ENCODE measurements at places on chromosomes 3 and 15.
A peak's percentile ranks its signal among the peaks of the same experiment; 100 is the strongest.

DNA sequence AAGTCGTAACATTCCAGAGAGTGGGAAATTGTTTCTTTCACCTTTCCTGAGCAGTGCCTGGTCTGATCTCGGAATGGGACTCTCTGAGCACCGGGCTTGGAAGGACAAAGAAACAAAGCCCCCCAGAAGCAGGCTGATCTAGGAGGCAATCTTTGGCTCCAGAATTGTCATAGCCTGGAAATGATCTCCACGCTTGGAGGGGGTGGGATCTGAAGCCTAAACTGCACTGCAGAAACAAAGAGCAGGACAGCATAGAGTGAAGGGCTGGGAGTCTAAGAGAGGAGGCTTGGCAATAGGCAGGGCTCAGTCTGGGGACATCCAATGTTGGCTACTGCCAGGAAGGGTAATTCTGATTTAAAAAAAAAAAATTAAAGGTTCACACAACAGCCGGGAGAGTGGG, 1.9 kb downstream of the CRABP1 start:
- DNase-seq: no peak

GRCh38 chr3:39469945-39470344, 2.5 kb downstream of the MOBP start:
- no peak for DNase-seq

- DNase-seq: no peak
Measured at GRCh38 chr3:113648524-113648923, 47.9 kb downstream of the USF3 start.

DNA sequence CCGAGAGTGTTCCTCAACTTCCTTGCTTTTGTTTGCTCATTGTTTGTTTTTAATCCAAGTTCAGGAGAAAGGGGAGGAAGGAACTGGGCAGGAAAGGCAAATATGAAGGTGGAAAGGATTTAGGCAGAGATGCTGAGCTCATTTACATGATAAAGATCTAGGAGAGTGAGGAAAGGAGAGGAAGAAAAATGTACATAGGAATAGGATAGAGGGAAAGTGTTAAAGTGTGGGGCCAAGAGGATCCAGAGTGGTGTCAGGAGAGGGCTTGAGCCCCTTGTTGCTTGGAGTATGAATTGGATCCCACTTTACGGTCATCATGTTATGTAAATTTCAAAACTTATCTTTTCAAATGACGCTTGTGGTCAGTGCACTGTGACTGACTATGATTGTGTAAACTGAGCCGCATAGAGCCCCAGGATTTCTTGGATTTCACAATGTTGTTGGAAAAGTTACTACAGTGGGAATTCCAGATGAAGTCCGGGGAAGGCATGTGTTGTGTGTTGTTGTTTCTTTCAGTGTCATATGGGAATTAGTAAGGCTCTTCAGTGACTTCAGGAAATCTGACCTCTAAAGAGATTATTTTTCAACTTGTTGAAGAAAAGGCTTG, 15.0 kb upstream of the PLD1 start:
- DNase-seq: no peak

DNA sequence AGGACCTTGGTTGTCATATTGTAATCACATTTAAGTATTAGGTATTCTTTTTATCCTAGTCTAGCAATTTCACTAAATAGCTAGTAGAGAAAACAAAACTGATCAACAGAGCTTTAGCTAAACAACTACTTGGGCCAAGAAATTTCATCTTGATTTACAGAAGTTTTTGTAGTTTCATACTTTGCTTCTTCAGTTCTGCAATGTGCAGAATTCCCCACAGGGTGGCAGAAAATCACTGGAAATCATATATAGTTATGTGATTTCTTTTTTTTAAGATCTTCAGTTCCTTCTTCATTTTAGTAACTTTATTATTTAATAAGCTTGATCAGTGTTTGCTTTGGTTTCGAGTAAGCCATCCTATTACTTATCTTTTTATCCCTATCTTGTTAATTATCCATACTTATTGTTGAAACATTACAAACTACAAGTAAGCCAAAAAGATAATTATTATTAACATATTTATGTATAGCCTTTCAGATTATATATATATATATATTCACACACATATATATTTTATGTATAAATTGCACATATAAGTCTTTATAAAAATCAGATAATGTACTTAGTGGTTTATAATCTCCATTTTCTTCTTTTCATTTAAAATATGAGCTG, 2.2 kb upstream of the BNIP2 start:
- DNase-seq: peak; percentile 24

All from HS-5 (cell line).